ENCODE measurements at places on chromosomes 16 and 17.
A peak's percentile ranks its signal among the peaks of the same experiment; 100 is the strongest.

GRCh38 chr17:14308965-14309879, 8.3 kb downstream of the HS3ST3B1 start:
- DNase-seq = peak; percentile 93

GRCh38 chr17:56658648-56659047, 65.1 kb downstream of the NOG start:
- no peak for DNase-seq

DNA sequence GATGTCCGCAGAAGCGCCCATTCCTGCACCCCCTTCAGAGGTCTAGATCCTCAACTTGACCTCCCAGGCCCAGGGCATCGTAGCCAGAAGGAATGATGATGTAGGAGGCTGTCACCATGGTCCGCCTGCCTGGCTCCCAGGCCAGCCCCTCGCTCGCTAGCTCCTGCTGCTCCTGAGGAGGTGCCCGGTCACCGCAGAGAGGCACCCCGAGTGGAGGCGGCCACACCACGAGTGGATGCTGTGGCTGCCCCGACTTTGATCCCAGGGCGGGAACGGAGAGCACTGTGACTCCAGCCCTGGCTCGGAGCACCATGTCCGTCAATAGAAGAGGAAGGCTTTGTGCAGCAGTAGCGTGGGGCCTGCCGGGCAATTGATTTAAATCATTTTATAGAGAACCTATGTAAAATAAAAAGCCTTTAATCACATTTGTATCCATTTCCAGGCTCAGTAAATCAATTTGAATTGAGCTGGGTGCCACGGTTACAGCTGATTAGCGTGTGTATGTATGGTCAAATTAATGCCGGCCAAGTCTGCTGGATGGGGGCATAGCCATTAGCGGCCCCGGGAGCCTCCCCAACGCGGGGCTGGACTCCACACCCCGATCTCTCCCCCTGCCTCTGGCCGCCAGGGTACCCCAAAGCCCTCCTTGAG, 122.6 kb upstream of the GSE1 start:
- DNase-seq = no peak

DNA sequence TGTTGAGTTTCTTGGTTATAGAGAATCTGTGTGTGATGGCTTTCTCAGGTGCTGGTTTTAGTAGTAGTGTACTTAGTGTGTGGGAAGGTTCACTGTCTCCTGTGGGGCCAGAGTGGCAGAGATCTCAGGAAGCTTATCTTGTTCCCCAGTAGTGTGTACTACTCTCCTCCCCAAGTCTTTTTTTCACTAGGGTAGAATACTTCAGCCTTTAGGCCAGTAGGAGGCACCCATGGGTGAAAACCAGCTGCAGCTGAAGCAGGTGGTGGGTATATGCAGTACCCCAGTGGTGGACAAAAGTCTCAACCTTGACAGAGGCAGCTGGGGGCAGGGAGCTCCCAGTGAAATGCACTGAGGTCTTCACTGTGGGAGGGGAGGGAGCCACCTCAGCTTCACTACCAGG, 109.9 kb downstream of the PHKB start:
- DNase-seq = no peak

DNA sequence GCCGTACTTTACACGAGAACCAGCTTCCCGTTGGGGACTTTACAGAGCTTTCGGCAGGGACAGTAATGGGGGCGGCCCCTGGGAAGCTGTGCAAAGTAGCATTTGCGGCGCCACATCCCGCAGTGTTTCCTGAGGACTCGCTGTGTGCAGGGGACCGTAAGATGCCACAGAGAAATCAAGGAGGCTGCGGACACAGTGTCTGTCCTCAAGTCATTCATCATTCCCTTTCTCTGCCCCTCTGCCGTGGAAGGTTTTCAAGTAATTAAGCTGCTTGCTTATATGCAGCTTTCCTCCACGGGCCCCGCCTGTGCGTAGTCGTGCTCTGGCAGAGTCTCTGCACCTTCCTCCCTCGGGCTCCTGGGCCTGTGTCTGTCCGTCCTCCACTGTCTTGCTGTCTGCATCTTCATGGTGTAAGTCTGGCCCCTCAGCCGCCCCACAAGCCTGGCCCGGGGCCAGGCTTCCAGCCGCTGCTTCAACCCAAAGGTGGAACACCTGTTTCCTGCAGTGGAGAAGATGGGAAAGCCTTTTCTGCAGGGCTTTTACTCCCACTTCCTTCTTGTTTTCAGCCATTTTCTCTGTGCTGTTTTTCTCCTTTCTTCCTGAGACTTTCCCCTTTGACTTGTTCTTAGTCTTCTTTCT, 216.9 kb upstream of the CHMP6 start:
- no peak for DNase-seq

DNA sequence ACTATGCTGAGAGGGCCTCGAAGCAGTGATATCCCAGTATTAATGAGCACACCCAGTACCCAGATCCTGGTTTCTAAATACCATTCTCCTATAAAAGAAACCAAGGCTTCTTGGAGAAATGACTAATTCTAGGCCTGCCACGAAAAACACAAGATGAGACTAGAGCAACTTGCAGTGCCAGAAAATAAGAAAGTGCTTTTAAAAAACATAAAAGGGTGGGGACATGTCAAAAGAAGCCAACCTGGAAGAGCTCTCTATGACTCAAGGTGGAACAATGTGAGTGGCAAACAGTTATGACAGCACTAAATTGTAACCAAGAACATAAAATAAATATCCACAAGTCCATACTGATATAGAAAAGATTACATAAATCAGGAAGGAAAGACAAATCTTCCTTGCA, 153.2 kb upstream of the KCNJ18 start:
- no peak for DNase-seq

- DNase-seq = no peak
These were observed 168.3 kb downstream of the SEC14L1 start for GRCh38 chr17:77308861-77309726.

GRCh38 chr16:57858635-57859034, 56.3 kb upstream of the KIFC3 start:
- no peak for DNase-seq

GRCh38 chr17:38907930-38908675, 17.3 kb upstream of the LASP1NB start:
- DNase-seq = no peak

GRCh38 chr17:17820463-17821158, 16.2 kb downstream of the SREBF1 start:
- DNase-seq = no peak

DNA sequence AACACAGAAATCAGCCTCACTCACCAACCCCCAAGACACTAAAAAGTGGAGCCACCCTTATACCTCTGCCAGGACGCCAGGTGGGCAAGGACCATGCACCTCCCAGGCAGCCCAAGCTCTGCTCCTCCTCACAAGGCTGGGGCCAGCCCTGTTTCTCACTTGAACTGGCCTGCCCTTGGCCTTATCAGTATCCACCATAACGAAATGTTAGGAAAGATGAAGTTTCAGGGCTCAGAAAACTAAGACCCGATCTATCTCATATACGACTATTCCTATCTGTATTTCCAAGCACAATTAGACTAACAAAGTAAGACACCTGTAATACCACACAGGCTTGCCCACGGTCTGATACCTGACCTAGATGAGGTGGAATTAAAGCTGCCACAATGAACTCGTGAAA, 6.9 kb downstream of the FBXO31 start:
- DNase-seq = no peak

DNA sequence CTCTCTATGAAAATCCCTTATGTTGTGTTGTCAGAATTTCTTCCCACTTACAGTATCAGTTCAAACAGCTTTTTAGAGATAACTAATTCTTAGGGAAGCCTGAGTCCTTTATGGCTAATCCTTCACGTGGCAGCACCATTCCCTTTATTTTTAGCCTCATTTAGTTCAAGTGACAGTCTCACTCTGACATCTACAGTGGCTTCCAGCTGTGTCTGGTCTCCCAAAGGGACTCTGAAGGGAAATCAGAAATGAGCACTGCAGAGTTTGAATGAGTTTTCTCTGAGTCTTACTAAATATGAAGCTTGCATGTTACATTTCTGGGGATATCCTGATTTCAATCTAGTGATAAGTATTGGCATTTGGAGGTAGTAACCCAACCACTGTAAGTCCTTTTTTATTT, 1104.1 kb downstream of the CDH11 start:
- no peak for DNase-seq

GRCh38 chr17:5467416-5467815, 1.4 kb downstream of the DHX33 start:
- DNase-seq = no peak

DNA sequence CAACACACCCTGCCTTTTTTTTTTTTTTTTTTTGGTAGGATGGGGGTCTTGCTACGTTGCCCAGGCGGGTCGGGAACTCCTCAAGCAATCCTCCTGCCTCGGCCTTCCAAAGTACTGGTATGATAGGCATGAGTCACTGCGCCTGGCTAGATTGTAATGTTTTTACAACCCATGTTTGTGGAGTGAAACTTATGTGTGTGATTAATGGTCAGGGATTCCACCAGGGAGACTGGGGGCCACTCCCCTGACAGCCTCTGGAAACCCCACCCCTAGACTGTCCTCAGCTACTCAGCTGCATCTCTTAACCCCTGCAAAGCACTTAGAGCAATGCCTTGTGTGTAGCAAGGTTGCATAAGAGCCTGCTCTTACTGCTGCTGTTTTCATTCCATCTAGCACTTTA, 220.5 kb downstream of the PARN start:
- no peak for DNase-seq

GRCh38 chr17:76993651-76994050, 125.4 kb downstream of the MGAT5B start:
- DNase-seq = no peak

DNA sequence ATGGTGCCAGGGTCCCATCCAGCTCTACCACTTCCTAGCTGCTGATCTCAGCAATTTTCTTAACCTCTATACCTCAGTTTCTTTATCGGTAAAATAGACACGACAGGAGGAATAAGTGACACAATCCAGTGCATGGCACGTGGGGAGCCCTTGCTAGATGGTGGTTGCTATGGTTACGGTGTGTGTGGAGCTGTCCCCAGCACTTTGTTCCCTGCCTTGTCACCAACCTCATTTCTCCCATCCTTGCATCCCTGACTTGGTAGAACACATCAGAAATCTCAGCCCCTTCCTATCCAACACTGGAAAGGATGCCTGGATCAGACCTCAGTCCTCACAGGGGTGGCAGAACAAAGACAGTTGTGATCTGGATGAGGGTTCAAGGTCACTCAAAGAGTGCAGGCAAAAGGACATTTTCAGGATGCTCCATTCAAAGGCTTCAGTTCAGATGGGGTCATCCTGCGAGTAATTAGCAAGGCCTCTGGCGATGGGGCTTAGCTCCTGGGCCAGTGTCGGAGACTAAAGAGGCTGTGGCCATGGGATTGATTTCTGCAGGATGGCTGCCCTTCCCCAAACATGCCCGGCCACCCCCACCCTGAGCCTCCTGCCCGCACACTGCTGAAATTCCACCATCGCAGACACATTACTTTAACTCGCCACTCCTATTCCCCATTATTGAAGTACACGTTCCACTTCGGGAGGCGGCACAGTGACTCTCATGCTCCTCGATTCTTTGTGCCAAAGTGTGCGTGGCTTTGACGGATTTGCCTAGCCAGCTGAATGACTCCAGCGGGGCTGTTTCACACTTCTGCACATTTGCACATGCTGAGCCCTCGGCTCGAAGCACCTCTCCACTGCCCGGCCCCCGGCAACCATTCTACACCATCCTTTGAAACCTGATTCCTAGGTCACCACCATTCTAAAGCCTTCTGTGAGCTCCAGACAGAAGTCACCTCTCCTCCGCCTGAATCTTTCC, 40.3 kb downstream of the WNT3 start:
- DNase-seq = no peak

DNA sequence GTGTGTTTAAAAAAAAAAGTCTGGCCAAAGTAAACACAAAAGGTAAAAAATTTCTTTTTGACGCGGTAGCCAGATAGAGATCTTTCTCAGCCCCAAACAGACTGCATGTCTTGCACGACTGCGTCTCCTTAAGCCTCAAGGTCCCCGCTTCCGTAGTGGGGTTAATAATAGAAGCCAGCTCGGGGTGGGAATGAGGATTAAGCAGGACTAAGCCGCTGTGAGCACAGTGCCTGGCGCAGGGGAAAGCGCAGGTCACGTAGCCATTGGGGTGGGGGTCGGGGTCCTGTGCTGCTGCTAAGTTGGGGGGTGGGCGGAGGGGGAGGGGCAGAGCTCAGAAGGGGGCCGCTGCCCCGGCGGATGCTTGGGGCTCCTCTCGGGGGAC, 521 bp downstream of the GGA2 start:
- peak; percentile 48 for DNase-seq

DNA sequence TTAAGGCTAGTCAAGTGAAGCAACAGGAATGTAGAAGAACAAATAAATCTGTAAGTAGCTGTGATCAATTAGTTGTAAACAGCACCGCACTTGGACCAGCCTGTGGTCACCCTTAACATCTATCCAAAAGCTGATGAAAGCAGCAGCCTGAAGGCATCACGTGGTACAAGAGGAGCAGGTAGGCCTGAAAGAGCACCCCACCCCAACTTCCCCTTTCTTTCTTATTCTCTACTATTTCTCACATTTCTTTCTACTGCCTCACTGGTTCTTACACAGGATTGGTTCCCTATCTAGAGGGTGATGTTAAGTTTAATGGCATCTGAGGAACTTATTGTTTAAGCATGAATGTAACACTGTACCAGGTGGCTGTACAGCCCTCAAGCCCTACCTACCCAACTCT, 42.6 kb upstream of the CLEC18B start:
- DNase-seq = no peak

DNA sequence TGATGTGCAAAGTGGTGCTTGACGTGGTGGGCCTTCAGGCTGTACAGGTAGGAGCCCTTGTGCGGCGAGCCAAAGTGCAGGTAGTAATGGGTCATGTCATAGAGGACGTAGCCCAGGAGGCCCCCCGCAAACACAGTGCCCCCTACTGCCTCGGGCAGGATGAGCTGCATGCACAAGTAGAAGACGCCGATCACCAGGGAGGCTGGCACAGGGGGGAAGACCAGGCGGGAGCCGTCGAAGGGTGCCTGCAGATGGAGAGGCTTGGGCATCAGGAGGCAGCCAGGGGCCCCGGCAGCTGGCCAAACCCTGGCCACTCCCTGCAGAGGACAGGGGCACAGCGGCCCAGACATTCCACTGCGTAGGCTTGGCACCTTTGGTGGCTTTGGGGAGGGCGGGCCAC, 15.7 kb upstream of the MLKL start:
- DNase-seq = no peak

GRCh38 chr17:61075988-61076387, 323.7 kb upstream of the TBX2 start:
- DNase-seq = no peak

GRCh38 chr16:16012144-16012543, 62.7 kb downstream of the ABCC1 start:
- no peak for DNase-seq

DNA sequence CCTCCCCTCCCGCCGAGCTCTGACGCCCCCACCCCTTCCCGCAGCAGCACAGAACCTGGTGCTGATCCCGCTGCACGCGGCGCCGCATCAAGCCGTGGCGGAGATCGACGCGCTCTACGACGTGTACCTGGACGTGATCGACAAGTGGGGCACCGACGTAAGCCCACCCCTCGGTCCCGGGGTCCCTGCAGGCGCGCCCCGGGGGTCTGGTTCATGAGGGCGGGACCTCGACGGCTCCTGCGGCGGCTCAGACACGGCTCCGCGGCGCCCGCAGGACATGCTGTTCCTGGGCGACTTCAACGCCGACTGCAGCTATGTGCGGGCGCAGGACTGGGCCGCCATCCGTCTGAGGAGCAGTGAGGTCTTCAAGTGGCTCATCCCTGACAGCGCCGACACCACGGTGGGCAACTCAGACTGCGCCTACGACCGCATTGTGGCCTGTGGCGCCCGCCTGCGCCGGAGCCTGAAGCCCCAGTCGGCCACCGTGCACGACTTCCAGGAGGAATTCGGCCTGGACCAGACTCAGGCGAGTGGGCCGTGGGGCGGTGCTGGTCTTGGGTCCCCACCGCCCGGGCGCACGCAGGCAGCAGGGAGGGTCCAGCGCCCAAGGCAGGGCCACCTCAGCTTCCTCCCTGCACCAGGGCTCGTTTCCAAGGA, 1.4 kb downstream of the DNASE1L2 start:
- no peak for DNase-seq
